ENCODE measurements at places on chromosomes 16 and 17.

DNA sequence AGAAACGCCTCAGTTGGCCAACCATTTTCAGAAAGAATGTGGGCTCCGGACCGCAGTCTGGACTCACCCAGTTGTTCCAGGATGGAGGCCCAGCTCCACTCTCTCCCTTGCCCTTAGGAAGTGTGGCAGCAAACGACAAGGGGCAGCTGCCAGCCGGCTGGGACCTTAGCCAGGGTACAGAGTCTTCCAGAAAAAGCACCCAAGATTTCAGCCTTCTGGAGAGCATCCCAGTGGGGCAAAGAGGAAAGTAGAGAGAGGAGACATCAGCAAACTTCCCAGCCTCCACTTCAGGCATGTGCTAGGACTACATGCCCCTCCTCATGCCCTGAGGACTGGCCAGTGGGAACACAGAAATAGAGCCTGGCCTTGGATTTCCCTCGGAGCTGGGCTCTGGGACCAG, 56.8 kb upstream of the SCNN1B start:
- no peak for DNase-seq

DNA sequence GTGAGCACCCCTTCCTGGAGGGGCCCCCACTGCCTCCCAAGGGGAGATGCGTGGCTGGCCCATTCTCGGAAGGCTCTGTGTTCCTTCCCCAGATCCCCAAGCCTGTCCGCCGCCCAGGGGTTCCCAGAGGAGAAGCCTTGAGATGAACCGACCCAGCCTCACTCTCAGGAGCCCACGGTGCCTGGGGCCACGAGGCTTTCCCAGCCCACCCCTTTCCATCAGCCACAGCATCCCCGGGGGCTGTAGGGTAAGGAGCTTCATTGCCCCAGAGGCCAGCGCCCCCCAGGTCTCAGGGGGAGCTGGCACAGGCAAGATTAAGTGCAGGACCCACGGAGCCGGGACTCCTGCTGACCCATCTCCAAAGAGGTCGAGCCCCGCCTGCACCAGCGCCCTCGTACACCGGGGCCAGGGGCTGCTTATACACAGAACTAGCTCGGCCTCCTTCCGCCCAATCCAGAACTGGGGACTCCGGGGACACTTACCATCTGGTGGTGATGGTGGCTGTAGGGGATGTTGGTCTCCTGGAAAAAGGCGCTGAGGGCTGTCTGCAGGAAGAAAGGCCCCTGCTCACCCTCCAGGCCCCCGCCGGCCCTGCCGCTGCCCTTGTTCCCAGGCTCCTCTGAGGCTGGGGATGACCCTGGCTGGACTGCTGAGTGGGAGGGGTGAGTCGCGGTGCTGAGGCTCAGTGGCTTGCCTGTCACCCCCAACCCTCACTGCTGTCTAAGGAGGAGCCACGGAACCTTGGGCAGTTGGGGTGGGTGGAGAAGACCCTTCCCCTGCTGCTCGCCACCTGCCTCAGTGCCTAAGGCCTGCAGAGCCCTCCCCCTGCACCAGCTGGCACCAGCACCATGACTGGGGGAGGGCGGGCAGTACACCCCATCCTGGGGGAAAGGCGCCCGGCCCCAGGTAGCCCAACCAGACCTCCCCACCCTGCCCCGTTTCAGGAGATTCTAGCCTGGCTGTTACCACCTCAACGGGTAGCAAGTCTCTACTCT, 4.4 kb downstream of the UBALD1 start:
- no peak for DNase-seq

DNA sequence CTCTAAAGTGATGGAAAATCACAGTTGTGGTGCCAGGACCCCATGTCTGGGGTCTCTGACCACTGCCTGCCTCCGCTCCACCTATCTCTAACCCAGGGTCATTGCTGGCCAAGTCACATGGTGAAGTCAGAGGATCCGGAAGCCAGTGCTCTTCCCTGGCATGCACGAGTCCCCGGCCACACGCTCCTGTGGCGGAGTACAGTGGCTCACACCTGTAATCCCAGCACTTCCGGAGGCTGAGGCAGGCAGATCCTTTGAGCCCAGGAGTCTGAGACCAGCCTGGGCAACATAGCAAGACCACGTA, 21.5 kb upstream of the RBFOX3 start:
- no peak for DNase-seq

DNA sequence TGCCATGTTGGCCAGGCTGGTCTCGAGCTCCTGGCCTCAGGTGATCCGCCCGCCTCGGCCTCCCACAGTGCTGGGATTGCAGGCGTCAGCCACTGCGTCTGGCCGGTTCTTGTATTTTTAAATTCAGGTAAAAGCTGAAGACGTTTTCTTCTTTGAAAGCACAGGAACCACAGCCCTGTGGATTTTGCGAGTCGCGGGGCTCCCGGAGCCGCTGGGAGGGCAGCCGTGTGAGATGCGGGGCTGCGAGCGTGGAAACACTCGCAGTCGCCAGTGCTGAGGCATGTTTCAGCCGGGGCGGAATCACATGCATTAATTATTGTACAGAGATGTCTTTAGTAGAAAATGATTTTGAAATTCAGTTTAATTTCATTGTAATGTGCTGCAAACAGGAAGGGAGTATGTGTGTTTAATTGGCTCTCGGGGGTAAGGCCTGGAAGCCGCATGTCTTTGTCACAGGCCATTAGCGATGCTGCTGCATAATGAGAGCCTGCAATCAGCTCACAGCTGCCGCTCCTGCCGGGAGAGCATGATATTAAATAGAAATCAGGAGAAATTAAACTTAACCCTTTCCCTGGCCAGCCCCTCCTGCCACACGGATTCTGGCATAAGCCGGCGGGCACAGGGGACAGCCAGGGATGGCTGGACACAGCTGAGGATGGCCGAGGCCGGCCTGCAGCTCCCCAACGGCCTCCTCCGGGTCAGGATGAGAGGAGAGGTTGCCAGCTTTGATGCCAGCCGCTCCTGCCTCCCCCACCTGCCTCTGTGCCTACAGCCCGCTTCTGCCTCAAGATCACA, 35.4 kb upstream of the CDH15 start:
- no peak for DNase-seq

DNA sequence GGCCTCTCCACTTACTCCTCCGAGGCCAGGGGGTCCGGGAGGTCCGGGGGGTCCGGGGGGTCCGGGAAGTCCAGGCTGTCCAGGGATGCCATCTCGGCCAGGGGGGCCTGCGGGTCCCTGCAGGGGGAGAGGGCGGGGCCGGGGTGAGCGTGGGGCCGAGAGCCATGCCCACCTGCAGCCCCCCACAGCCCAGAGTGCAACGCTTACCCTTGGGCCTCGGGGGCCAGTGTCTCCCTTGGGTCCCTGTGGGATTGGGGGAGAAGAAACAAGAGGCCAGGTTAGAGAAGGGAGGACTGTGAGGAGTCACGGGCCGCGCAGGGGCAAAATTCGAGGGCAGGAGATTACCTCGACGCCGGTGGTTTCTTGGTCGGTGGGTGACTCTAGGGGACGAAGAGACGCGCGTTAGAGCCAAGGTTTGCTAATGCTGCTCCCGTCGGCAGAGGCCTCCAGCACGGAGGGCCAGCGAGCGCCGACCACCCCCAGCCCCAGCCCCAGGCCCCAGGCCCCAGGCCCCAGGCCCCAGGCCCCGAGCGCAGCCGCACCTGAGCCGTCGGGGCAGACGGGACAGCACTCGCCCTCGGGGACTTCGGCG, 2.1 kb downstream of the COL1A1 start:
- no peak for DNase-seq

DNA sequence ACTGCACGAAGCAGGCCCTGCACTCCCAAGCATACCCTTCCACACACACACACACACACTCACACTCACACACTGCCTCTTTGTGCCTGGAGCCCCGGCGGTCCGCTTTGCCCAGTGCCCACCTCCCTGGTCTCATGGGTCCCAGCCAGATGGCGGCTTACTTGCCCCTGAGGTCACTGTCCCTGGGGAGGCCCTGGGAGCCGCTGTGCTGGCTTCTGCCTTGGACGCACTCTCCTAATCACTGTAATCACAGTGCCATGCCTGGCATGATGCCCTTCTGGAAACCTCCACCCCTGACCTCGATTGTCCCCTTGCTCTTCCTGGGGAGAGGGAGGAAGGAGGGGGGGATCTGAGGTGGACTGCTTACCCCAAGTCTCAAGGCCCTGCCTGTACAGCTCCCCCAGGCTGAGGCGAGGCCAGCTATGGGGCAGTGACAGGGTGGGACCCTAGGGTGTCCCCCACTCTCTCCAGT, 36.0 kb downstream of the ARHGAP23 start:
- DNase-seq, result no peak

DNA sequence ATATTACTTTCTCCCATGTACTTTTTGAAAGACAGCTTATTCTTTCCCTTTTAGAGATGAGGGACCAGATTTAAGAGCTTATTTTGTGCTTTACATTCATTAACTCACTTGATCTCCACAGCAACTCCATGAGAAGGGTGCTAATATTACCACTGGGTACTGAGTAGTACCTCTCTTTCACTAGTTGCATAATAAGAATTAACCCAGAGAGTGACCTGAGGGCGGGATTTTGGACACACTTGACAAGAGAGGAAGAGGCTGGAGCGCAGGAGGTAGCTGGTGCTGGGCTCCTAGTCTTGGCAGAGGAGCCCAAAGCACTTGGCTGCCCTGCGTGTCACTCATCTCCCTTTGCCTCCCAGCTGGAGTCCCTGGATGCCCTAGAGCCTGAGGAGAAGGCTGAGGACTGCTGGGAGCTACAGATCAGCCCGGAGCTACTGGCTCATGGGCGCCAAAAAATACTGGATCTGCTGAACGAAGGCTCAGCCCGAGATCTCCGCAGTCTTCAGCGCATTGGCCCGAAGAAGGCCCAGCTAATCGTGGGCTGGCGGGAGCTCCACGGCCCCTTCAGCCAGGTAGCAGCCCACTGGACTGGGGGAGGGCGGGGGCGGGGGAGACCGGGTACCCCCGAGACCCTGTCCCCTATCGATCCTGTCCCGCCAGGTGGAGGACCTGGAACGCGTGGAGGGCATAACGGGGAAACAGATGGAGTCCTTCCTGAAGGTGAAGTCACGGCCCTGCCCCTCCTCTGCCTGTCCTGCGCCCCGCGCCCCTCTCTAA, 1.7 kb upstream of the MAZ start:
- no peak for DNase-seq

DNA sequence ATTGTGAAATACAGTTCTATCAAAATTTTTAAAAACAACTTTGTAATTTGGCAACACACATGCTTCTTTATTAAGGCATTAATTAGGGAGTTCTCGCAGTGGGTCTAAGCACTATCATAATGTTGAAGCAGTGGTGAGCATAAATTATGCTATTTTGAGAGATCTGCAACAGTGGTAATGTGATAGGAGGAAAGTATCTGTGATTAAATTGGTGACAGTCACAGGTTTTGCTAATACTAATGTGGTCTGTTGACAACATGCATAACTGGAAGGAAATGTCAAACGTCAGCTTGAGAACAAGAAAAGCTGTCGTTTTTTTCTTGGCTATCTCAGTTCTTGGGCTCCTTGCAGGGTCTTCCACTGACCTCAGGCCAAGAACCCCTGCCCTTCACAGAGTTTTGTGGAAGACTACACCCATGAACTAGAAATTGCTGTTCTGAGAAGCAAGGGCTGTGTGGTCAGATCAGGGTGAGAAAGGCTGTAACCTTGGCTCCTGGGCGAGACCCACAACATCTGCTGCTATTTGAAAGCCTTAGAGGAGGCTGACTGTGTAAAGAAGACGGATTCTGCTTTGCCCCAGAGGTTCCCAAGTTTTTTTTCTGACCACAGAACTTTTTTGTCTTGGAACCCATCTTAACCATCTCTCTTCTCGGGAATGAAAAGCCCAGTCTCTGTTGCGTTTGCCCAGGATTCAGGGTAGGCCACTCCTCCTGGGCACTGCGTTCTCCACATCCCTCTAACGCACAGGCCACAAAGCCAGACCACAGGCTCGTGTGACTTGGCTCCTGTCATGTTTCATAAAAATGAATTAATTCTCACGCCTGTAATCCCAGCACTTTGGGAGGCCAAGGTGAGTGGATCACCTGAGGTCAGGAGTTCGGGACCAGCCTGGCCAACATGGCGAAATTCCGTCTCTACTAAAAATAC, 13.9 kb downstream of the ATP2A1 start:
- no peak for DNase-seq

GRCh38 chr16:69131839-69132423, 457 bp downstream of the CHTF8 start:
- DNase-seq, result peak; percentile 61

- DNase-seq, result no peak
These were observed 196.6 kb downstream of the FOXL1 start for GRCh38 chr16:86774931-86775330.

DNA sequence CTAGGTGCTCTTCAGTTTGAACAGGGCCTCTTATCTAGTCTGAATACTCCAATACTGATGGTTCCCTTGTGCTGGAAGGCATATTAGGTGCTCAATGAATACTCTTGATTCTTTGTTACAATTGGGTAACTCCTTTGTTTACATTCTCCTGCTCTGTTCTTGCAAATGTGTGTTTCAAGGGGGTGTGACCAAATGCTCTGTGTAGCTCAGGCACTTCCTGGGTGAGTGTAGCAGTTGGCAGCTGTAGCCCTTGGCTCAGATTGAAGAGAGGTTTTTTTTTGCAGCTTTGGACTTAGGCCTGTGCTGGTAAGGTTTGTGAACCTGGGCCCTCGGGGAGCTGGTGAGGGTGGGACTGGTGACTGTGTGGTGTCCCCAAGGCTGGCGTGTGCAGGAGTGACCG, 20.2 kb downstream of the TBCD start:
- no peak for DNase-seq

GRCh38 chr17:15092762-15093161, 172.4 kb downstream of the PMP22 start:
- DNase-seq, result no peak

DNA sequence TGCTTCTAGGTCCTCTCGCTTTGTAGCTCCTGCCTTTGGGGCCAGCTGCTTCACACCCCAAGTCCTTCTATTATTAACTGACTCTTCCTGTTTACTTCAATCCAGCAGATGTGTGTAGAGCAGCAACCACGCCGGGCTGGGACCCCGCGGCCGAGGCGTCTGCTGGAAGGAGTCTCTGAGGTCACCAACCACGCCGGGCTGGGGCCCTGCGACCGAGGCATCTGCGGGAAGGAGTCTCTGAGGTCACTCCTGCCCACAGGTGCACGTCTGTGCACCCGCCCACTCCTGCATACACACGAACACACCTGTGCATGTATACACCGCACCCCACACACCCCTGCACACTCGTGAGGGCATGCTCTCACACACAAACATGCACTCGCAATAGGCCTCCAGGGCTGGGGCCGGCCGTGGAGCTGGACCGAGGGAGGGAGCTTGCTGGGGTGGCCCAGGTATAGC, 7.8 kb upstream of the TEX19 start:
- no peak for DNase-seq
